Thyroid gland (tissue), 4 donors: ENCODE measurements at places on chromosomes 3 and 15. TPM values are rescaled to one million over a fixed set of nuclear protein-coding genes. Genes with fewer than 3 reads are reported as not detected.

DNA sequence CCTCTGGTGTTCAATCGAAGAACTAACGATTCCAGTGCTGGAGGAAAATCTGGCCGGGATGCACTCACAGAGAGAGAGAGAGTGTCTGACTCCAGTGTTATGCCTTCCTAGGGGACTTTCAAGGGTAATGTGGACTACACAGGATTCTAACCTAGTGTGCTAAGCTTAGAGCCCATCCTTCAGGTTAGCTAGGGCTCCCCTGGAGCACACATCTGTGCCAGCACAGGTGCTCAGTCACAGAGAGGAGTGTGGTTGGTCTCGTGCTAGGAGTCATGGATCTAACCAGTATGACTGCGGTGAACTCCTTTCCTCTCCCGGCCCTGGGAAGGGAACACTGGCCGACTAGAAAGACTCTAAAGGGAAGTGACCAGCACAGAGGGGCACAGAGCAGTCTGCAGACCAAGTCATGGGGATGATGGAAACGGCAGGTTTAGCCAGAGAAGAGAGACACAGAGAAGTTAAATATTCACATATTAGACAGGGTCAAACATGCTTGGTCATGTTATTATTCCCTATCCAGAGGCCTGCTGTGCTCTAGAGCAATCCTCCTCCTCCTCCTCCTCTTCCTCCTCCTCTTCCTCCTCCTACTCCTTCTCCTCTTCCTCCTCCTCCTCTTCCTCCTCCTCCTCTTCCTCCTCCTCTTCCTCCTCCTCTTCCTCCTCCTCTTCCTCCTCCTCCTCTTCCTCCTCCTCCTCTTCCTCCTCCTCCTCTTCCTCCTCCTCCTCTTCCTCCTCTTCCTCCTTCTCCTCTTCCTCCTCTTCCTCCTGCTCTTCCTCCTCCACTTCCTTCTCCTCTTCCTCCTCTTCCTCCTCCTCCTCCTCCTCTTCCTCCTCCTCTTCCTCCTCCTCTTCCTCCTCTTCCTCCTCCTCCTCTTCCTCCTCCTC is 280.3 kb downstream of the XXYLT1 start:
- no peaks in the 10 kb centered on the region for H3K27me3 ChIP-seq
- no peak overlapping the region for H3K27ac ChIP-seq
- no peak overlapping the region for H3K4me3 ChIP-seq

- no peak overlapping the region for H3K27ac ChIP-seq
- H3K4me3 ChIP-seq = no peak overlapping the region
- DNase-seq = no peak
- no peaks in the 10 kb centered on the region for H3K36me3 ChIP-seq
Observed at GRCh38 chr3:64992530-64993285, 304.9 kb upstream of the ADAMTS9 start.

DNA sequence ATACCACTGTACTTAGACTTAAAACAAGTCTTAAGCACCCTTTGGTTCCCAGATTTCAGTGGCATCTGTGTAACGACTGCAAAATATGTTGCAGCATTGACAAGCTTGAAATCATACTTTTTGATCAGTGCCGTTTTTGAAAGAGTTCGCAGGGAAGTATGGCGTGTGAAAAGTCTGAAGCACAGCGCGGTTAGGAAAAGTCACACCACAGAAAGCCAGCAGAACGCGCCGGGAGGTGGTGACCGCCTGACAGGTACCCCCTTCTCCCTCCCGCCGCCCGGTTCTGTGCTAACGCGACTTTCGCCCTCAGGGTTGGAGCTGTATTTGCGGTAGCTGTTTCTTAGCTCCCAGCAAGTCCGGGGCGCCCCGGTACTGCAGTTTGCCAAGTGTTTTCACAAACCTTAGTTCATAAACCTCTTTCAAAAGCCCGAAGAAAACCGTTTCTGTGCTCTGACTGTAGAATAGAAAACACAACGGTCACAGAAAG is 481 bp upstream of the CRYBG3 start:
- DNase-seq = peak; percentile 69
- peaks cover 24% of the 10 kb centered on the region for H3K4me1 ChIP-seq
- H3K27me3 ChIP-seq = no peaks in the 10 kb centered on the region

LTK gene
- total RNA-seq = 0.13 TPM

- no peaks in the 10 kb centered on the region for H3K4me1 ChIP-seq
- H3K27ac ChIP-seq = no peak overlapping the region
- no peak for DNase-seq
- no peaks in the 10 kb centered on the region for H3K27me3 ChIP-seq
- H3K36me3 ChIP-seq = no peaks in the 10 kb centered on the region
- H3K4me3 ChIP-seq = no peak overlapping the region
Observed at GRCh38 chr3:5057272-5057671, 64.8 kb upstream of the ARL8B start.

PLSCR5 gene
- total RNA-seq = not detected

DNA sequence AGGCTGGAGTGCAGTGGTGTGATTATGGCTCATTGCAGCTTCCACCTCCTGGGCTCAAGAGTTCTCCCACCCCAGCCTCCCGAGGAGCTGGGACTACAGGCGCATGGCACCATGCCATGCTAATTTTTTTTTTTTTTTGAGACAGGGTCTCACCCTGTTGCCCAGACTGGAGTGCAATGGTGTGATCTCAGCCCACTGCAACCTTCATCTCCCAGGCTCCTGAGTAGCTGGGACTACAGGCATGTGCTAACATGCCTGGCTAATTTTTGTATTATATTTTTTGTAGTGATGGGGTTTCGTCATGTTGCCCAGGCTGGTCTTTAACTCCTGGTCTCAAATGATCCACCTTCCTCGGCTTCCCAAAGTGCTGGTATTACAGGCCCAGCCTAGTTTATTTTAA is 4.0 kb downstream of the TEX9 start:
- H3K4me3 ChIP-seq = no peak overlapping the region
- DNase-seq = no peak
- no peaks in the 10 kb centered on the region for H3K4me1 ChIP-seq
- no peaks in the 10 kb centered on the region for H3K27me3 ChIP-seq
- no peaks in the 10 kb centered on the region for H3K36me3 ChIP-seq

DNA sequence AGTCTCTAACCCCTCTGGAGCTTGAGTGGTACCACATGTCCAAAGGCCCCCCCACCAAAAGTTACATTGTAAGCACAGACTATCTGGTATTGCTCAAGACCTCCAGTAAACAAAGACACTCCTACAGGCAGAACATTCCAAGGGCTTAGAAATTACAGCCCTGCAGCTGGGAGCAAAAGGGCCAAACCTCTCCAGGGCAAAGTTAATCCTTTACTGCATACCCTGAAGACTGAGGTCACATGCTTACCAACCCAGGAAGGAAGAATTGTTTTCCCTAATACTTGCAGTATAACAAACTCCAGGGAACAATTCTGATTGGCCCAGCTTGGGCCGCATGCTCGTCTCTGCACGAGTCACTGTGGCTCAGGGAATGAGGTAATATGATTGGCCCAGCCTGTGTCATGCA is 266.1 kb upstream of the NR2F2 start:
- no peaks in the 10 kb centered on the region for H3K4me1 ChIP-seq
- DNase-seq = no peak

- H3K27ac ChIP-seq = peak overlapping the region; percentile 81
- peak; percentile 47 for DNase-seq
- no peaks in the 10 kb centered on the region for H3K36me3 ChIP-seq
- H3K27me3 ChIP-seq = no peaks in the 10 kb centered on the region
- H3K4me1 ChIP-seq = peaks cover 51% of the 10 kb centered on the region
Observed at GRCh38 chr3:58009026-58009748, 965 bp downstream of the FLNB start.

DNA sequence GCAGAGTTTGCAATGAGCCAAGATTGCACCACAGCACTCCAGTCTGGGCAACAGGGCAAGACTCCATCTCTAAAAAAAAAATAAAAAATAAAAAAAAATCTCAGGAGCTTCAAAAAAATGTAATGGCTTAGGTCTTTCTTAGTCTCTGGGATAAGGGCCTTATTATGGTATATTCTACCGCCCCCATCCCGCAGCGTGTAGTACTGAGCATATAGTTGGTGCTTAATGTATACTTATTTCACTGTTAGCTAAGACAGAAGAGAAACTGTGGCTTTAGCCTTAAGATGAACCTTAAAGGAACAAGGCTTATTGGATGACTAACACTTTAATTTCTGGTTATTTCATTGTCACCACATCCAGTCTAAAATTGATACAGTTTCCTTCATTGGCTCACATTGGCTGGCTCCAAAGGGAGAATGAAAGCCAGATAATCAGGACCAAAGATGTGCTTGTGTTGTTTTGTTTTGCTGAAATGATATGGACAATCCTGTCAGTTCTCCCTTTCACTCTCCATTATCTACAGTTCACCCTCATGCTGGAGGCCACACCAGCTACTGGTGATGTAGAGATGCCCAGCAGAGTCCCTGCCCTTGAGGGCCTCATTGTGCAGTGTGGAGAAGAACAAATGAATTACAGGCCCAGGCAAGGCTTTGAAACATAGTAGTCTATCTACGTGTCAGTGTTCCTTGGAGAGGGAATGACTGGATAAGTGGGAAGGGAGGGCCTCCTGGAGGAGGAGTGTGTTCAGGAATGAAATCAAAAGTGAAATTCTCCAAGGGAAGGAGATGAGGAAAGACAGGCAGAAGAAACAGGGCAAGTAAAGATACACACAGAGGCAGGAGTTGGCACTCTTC is 17.4 kb upstream of the RAF1 start:
- no peak for DNase-seq
- no peaks in the 10 kb centered on the region for H3K4me1 ChIP-seq
- H3K4me3 ChIP-seq = no peak overlapping the region
- H3K27me3 ChIP-seq = no peaks in the 10 kb centered on the region
- no peak overlapping the region for H3K27ac ChIP-seq

DNA sequence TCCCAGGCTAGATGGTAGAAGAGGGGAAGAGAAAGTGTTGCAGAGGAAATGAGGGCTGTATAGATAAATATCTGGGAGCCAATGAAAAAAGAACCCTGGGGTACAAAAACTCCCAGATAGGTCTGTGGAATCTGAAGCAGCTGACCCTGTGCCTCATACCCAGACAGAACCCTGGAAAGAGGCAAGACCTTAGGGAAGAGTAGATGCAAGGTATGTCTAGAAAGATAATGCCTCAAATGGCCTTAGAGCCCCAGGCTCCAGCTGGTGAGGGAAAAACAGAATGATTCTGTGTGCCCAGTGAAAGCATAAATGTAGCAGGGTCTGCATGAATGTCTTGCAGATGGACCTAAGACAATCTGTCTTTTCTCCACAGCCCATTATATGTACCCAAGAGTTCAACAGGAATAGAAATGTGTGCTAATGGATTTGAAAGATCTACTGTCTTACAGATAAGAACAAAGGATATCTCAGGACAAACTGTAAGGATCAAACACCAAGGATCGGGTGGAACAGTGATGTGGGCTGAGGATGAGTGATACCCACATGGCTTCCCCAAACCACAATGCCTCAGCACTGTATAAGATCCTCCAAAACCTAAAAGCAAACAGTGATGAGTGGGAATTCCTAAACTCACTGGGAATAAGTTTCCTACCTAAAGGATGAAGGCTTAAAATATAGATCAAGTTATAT is 58.8 kb downstream of the NCEH1 start:
- H3K27ac ChIP-seq = no peak overlapping the region
- no peak for DNase-seq
- H3K27me3 ChIP-seq = no peaks in the 10 kb centered on the region
- H3K4me3 ChIP-seq = no peak overlapping the region

DNA sequence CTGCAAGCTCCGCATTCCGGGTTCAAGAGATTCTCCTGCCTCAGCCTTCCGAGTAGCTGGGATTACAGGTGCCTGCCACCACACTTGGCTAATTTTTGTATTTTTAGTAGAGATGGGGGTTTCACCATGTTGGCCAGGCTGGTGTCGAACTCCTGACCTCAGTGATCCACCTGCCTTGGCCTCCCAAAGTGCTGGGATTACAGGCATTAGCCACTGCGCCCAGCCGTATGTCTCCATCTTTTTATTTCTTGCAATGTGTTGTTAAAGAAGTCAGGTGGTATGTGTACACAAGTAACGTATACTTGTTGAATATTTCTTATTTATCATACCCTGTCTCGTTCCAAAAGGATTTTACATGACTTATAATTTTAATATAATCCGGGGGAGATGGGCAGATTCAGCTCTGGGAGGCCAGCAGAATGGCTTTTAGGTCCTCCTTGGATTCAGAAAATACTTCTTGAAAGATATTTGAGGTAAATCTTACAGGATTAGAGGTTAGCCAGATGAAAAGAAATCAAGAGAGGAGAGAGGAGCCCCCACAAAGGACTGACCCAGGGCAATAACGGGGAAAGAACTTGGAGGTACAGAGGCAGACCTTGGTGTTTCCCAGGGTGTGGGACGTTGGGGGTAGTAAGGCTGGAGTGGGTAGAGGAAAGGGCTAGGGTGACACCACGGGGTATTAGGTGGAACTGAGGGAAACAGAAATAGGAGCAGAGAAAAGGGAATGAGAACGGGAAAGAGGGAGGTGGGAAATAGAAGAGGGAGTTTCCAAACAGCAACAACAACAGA is 27.2 kb upstream of the MUC20 start:
- DNase-seq = no peak
- peaks cover 25% of the 10 kb centered on the region for H3K36me3 ChIP-seq
- no peak overlapping the region for H3K27ac ChIP-seq
- H3K4me1 ChIP-seq = peaks cover 8% of the 10 kb centered on the region
- H3K4me3 ChIP-seq = no peak overlapping the region
- no peaks in the 10 kb centered on the region for H3K27me3 ChIP-seq

DNA sequence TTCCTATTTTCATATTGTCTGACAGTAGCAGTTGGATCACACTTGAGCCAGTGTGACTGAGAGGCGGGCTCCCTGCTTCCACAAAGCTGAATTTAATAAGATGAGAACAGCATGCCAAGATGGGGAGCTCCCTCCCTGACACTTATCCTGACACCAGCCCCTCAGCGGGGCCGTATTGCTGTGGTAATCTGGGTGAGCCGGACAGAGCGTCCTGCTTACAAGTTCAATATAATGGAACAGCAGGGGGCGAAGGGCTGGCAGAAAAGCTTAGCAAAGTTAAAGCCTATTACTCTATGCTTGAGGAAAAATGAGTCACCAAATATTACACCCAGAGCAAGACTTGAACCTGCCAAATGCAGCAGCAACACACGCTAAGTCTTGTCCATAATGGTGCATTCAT is 163.8 kb upstream of the CMC1 start:
- no peak overlapping the region for H3K27ac ChIP-seq
- H3K27me3 ChIP-seq = no peaks in the 10 kb centered on the region
- no peaks in the 10 kb centered on the region for H3K4me1 ChIP-seq
- no peaks in the 10 kb centered on the region for H3K36me3 ChIP-seq

MYZAP gene
- 20.7 TPM for total RNA-seq

PLCH1 gene
- total RNA-seq = 10.7 TPM

TPRG1 gene
- 2.0 TPM for total RNA-seq

DNA sequence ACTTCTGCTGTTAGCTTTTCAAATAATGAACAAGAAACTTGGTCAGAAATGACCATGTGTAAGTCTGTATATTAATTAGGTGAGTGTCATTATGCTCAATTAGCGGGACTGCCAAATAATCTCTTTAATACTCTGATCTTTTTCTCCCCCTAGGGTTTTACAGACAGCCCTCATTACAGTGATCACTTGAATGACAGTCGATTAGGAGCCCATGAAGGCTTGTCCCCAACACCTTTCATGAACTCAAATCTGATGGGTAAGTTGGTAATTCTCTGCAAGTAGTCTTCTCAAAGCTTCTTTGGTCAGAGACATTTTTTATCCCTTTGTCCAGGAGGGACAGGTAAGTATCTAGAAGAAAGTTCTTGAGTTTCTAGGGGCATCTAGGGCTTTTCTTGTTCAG is 173.2 kb downstream of the TCF12 start:
- no peaks in the 10 kb centered on the region for H3K36me3 ChIP-seq
- no peak overlapping the region for H3K4me3 ChIP-seq
- no peaks in the 10 kb centered on the region for H3K27me3 ChIP-seq
- H3K27ac ChIP-seq = no peak overlapping the region
- H3K4me1 ChIP-seq = no peaks in the 10 kb centered on the region
- no peak for DNase-seq

- DNase-seq = no peak
- H3K4me3 ChIP-seq = no peak overlapping the region
- no peaks in the 10 kb centered on the region for H3K27me3 ChIP-seq
- no peaks in the 10 kb centered on the region for H3K36me3 ChIP-seq
- peaks cover 18% of the 10 kb centered on the region for H3K4me1 ChIP-seq
Observed at GRCh38 chr3:143978263-143978631, 6.6 kb downstream of the DIPK2A start.
